ENCODE measurements at places on chromosomes 1 and 21.
A peak's percentile ranks its signal among the peaks of the same experiment; 100 is the strongest.

GRCh38 chr21:33700491-33700890 is 58.2 kb downstream of the ITSN1 start:
- no peak for DNase-seq

DNA sequence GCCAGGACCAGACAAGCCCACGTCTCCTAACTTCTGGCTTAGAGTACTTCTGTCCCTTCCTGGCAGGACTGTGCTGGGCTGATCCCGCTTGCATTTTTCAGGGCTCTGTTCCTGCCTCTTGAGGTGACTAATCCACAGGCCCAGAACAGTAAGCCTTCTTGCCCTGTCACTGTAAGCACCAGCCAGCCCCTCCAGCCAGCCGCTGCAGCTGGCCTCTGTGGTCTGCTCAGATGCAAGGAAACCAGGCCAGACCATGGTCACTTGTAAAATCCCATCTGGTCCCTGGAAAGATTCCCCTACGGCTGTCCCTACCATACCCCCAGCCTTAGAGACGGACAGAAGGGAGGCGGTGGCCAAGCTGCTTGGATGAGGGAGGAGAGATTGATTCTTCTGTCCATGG is 74.2 kb downstream of the KIRREL1 start:
- DNase-seq, result no peak

DNA sequence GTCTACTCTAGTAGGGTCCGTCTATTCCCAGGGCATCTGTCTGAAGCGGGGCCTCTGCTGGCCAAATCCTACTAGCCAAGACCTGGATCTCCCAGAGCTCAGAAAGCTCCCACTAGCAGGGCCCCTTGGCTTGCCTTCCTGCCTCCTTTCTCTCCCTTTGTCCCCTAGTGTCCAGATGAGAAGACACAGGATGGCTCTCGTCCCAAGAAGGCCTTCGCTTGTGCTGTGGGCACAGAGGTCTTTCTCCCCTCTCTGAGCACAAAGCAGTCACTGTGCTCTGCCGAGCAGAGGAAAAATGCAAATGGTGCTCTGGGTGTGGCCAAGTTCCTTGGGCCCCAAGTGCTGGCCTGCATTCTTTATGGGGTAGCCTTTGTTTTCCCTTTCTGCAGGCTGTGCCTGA is 13.0 kb upstream of the GPR137B start:
- no peak for DNase-seq

GRCh38 chr1:226608699-226609505 is 60.3 kb downstream of the STUM start:
- peak; percentile 65 for DNase-seq

DNA sequence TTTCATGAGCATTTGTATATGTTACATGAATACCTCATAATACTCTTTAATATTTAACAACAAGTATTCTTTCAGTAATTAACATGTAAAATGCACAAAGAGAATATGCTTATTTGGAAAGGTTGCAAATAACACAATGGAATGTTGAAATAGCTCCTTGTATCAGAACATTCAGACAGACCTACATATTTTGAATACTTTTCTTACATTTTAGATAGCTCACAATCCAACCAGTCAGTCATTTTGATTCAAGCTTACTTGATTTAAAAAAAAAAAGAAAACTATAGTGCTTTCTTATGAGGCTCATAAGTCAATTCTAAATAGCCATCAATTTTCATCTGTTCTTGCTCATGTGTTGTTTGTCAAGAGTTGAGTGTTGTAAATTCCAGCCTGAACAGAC is 518.8 kb downstream of the ADGRL2 start:
- DNase-seq, result no peak

- DNase-seq, result no peak
Measured at GRCh38 chr21:35329940-35330660, 281.0 kb upstream of the RUNX1 start.

GRCh38 chr1:94084547-94084946 is 36.4 kb downstream of the ABCA4 start:
- no peak for DNase-seq

DNA sequence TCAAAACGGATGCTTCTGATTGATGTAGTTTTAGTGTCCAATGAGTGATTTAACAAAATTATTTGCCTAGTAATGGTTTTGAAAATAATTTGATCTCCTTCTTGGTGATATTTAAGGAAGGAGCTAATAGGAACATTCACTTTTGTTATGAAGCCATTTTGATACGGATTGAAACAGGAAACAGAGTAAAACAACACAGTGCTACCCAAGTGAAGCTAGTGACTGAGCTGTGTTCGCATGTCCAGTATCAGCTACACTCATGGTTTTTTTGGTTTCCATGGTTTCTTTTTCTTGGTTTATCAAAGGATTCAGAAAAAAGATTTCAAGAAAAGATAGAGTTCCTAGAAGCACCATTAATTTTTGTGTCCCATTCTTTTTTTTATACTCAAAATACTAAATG is 40.1 kb upstream of the PLEKHO1 start:
- no peak for DNase-seq

DNA sequence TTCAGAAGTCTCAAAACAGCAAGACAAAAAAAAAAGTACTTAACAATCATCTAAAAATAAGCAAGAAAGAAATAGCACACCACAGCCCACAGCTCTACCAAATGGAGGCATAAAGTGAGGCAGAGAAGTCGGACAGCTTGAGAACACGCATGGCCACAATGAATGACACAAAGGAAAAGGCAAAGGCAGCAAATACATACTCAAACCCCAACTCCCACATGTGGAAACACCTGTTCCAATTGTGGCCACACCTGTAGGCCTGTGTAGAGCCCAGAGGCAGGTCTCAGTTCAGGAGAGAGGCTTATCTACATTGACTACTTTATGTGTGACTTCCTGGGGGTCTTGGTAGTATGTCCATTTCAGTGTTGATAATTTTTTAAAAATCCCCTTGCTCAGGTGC is 543.5 kb downstream of the LMO4 start:
- no peak for DNase-seq

DNA sequence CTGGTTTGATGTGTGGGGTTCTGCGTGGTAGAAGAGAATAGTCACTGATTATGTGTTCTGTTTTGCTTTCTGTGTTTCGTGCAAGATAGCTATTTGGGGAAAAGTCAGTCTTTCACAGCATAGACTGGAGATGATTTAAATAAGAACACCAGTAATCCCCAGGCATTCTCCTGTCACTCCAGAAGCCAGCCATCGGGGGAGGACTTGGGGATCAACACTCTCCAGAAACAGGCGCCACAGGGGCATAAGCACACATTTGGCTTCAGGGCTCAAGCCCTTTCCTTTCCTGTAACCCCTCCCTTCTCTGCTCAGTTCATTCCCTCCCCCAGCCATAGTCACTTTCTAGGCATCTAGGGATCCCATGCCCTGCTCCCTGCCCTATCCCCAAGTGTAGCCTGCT is 97.3 kb upstream of the BEND5 start:
- no peak for DNase-seq

GRCh38 chr21:39630191-39630591 is 17.5 kb downstream of the B3GALT5 start:
- DNase-seq, result no peak

DNA sequence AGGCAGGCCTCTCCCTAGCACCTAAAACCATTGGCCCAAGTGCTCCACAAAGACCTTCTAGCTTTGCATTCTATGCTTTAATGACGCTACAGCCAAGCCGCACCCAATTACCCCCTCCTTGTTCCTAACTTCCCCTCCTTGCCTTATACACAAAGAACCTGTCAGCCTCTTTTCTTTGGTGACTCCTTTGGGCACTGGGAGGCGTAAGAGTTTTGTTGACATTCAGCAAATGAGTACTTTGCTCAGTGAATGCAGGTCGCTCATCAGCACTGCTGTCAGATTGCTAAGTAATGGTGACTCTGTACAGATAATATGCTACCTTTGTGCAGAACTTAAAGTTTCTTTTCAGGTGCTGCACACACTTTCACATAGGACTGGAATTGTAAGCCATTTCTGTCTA is 187.6 kb upstream of the FAM78B start:
- DNase-seq, result no peak

DNA sequence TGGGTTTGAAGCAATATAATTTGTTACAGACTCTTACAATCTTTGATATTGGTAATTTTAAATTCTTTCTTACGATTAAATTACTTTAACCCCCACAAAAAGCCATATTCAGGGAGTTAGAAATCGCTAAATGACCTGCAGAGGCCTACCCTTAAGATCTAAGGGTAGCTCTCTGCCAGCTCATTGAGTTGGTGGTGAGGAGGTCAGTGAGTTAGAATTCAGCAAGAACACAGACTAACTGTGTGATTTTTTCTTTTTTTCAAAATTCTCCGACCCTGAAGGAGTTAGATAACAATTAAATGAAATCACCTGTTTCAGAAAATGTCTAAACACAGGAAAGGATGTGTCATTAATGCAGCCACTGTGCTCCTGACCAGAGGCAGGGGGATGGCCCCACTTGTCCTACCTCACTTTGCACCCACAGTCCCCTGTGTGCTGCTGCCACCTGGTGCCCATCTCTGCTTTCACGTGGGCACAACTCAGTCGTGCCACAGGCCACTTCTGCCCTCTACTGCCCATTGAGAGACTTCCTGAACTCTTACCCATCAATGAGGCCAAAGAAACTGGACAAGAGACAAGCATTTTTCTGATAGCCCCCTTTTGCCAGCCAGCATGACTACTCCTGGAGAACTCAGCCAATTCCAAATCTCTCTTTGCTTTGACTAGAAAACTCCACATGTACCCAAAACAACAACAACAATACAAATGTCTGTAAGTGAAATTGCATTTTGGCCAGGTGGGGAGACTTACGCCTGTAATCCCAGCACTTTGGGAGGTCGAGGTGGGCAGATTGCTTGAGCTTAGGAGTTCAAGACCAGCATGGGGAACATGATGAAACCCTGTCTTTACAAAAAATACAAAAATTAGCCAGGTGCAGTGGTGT is 8.4 kb downstream of the CFAP45 start:
- peak; percentile 55 for DNase-seq

- no peak for DNase-seq
Measured at GRCh38 chr1:202010180-202011015, at the start of gene ELF3. Gene ELF3 (plus strand): TSS chr1:202010587. CDS start chr1:202011137, 550 bp downstream.

GRCh38 chr1:91753878-91754277 is 132.1 kb downstream of the TGFBR3 start:
- no peak for DNase-seq

- no peak for DNase-seq
Measured at GRCh38 chr1:233166896-233167295, 128.6 kb downstream of the PCNX2 start.

- DNase-seq, result no peak
Measured at GRCh38 chr1:32068957-32069588, 3.7 kb upstream of the TMEM39B start.

GRCh38 chr1:175399795-175400194 is 207.2 kb upstream of the KIAA0040 start:
- no peak for DNase-seq

GRCh38 chr21:36261459-36261858 is 58.5 kb upstream of the MORC3 start:
- DNase-seq, result no peak

GRCh38 chr1:176949033-176949662 is 215.4 kb downstream of the ASTN1 start:
- no peak for DNase-seq

- no peak for DNase-seq
Measured at GRCh38 chr1:190168893-190169280, 308.8 kb downstream of the BRINP3 start.

GRCh38 chr1:217211486-217211885 is 419.4 kb downstream of the GPATCH2 start:
- no peak for DNase-seq
